HAP-1 (cell line): ENCODE measurements at places on chromosomes 11 and 22.

DNA sequence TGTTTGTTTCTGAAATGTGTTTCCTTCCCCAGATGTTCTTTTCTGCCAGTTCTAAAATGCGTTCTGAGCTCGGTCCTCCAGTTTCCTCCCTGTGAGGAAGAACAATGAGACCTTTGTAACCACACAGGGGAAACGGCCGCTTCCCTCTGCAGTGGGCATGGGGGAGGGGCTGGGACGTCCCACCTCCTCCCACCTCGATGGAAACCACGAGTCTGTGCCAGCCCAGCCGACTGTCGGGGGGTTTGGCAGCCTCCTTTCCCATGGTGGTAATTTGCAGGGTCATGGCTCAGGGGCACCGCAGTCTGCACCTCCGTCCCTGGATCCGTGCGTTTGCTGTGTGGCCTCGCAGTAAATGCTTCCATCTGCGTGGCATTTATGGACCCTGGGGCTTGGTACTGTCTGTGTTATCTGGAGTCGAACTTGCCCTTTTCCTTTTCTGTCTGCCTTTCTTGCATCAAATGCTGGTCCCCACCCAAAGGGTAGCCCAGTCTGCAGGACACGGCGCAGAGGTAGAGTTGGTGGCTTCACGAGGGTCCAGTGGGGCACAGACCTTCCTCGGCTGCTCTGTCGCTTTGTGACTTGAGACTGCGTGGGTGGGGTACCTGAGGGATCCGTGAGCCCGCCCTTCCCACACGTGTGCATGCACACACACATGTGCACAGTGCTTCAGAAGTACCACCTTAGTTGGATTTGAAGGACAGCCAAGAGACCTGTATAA lies 16.1 kb downstream of the LRP5 start:
- peak; percentile 45 for DNase-seq

DNA sequence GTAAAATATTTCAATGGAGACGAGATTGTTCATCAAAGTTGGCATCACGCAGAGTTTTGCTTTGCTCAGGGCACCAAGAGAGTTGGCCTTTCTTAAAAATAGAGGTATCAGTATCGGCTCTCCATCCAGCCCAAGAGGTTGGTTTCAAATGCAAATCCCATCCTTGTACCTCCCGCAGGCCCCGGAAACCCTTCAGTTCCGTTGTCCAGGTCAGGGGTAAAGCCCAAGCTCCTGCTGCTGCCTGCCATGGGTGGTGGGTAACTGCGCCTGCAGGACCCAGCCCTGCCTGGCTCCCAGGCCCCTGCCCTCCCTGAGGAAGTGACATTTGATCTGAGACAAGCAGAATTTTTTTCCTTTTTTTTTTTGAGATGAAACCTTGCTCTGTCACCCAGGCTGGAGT lies 49.3 kb upstream of the RTL6 start:
- no peak for DNase-seq

- no peak for DNase-seq
Measured at GRCh38 chr11:93654226-93654625, 7.3 kb upstream of the CEP295 start.

DNA sequence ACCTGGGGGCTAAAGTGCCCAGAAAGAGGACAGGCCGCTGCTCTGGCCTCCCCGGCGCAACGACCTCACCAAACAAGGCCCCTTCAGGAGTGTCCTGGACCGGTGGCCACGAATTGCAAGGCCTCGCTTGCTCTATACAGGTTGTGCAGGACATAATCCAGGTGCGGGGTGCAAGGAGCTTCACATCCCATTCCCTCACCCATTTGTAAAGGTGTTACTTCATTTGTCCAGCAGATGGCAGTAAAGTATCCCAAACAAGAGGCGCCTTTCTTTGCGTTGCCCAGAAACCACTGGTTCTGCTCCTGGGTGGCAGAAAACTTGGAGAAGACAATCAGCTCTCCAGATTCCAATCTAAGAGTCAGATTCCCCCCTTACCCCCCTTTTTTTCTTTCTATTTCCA lies 35.9 kb upstream of the PRDM11 start:
- peak; percentile 61 for DNase-seq

GRCh38 chr11:118169300-118170140 lies 6.9 kb downstream of the SCN2B start:
- no peak for DNase-seq

DNA sequence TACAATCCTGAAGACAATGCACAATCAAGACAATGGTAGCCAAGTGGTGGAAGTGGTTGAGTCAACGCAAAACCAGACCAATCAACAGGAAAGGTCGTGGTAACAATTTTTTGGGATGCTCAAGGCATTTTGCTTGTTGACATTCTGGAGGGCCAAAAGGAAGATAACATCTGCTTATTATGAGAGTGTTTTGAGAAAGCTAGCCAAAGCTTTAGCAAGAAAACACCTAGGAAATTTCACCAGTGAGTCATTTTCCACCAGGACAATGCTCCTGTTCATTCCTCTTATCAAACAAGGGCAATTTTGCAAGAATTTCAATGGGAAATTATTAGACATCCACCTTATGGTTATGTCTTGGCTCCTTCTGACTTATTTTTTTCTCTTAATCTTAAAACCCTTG lies 1932.2 kb upstream of the RAG2 start:
- no peak for DNase-seq

DNA sequence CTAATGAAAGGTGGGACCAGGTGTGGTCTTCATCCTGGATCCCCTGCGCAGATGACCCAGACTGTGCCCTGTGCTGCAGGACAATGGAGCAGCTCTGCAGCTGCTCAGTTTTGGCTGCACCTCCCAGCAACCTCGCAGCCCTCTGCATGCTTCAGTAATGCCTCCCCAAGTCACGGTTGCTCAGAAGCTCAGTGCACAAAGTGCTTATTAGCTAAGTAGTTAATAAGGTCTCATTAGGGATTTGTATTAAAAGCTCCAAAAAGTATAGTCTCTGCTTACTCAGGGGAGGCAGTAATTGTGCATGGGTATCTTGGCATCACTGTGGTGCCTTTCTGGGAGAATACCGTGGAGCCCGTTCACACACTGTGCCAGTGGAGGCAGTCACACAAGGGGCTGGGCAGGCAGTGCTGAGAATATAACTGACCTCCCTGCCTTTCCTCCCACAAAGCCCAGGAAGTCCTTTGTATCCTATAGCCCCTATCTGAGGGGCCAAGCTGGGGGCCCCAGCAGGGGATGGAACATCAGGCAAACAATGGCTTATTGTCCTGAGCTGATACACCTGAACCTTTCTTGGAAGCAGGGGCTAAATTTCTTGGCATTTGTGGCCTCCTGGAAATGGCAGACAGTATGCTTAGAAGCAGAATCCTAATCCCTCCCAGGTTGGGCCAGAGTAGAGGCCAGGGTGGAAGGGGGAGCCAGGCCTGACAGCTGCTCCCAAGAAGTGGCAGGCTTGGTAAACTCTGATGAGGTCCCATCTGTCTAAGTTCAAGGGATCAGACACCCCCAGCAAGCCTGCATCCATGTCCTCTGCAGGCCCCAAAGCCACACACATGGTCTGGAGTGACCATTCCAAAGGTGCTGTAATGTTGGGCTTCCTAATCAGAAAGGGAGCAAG lies 125.5 kb upstream of the PARVA start:
- DNase-seq = no peak

GRCh38 chr11:11501546-11502262 lies 120.1 kb downstream of the GALNT18 start:
- no peak for DNase-seq

- no peak for DNase-seq
Measured at GRCh38 chr11:68009391-68010089, 587 bp upstream of the ALDH3B1 start.

GRCh38 chr11:35852056-35852455 lies 91.8 kb upstream of the LDLRAD3 start:
- no peak for DNase-seq

GRCh38 chr11:59261150-59261549 lies 48.4 kb upstream of the MPEG1 start:
- no peak for DNase-seq

- no peak for DNase-seq
Measured at GRCh38 chr11:27233654-27234042, 129.4 kb downstream of the CCDC34 start.

DNA sequence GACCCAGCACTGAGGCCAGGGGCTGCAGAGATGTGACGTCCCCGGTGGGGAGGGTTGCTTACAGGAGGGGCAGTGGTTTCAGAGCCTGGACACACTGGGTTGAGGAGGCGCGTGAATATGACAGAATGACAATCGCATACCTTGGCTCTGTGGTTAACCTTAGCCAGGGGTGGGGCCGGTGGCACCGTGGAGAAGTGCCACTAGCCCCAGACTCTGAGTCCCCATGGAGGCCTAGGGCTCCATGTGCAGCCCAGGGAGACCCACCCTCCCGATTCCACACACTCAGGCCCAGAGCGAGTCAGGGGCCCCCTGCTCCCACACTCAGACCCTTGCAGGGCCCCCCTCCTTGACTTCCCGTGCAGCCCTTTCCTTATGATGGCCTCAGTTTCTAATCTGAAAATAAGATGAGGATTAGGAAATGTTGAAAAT lies 3.6 kb upstream of the ACR start:
- no peak for DNase-seq

DNA sequence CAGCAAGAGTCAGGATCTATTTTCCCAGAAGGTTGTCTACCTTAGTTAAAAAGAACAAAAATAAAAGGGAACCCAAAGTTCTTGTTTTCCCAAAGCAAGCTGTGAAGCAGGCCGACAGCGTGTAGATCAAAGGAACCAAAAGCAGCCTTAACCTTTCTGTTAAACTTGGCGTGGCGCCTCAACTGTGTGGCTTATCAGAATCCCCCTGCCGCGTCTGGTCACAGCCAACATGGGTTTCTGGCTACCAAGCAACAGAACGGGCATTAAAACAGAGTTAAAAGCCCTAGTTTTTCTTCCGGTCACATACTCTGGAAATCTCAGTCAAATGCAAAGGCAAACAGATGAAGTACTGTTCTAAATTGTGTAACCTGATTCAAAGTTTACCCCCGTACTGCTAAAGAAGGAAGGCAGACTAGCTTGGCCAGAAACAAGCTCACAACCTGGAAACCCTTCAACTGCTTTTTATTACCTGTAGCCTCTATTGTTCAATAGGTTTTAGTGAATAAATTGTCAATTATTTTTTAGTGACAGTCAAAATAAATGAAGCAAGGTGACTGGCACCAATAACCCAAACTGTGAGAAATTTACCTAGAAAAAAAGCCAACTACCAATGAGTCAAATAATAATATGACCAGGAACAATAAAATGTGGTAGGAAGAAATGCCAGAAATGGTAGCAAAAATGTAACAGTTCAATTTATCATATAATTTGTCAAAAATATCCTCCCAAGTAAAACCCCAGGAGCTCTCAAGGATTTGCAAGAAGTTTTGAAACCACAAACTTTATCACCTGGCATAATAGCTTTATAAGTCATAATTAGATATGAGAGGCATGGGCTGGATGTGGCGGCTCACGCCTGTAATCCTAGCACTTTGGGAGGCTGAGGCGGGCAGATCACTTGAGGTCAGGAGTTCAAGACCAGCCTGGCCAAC lies 21.4 kb downstream of the CHKA start:
- no peak for DNase-seq

DNA sequence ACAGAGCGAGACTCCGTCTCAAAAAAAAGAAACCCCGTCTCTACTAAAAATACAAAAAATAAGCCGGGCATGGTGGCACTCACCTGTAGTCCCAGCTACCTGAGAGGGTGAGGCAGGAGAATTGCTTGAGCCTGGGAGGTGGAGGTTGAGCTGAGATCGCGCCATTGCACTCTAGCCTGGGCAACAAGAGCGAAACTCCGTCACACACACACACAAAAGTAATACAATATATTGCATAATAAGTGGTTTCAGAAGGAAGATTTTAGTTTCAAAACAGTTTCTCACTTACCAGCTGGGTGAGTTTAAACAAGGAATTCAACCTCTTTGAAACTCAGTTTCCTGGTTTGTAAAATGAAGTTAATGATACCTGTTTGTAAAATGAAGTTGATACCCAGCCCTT lies 32.7 kb upstream of the HTR3A start:
- DNase-seq = no peak

DNA sequence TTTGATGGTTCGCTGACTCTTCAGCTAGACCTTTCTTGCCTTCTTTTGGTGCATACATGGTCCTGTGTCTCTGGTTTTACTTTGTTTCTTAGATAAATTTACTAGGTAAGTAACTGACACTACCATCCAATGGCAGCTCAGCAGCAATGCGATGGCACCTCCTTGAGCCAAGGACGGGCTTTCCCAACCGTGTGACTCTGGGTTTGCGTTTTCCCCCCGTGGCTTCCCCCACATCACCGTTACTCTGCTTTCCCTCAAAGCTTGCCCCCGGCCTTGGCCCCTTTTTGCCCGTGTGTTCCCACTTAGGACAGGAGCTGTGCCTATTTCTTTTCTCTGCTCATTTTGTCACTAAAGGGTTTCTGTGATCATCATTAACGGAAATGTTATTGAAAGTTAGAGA lies 41.5 kb downstream of the TBC1D22A start:
- no peak for DNase-seq

DNA sequence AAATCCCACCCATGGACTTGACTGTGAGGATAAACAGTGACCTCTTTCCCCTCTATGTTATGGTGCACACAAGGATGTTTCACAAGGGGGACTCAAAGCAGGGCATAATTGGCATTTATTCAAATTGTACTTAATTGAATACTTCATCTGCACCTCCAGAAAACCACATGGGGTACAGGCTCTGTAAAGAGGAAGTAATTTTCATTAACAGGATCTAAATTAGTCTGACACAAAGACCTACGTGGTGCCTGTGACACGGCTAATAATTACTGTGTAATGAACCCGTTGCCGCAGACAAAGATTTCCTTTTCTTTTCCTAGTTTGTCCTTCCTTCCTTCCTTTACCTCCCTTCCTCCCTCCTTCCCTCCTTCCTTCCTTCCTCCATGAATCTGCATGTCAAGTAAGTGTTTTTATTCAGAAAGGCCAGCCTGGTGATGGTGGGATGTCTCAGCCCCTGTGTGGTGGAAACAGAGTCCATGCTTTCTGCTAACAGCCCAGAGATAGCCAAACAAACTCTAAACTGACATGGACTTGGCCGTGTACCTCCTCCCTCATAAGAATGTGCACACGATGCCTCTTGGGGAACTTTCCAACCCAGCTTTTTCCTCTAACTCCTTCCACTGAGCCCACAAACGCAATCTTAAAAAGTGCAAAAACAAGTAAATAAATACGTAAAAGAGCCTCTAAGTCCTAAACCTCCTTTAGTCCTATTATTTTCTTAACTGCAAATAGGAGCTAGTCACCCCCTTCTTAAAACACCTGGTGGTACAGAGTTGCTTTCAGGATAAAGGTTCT lies 118.8 kb downstream of the INSC start:
- DNase-seq = no peak

- DNase-seq = no peak
Measured at GRCh38 chr11:44842220-44842619, 108.5 kb downstream of the TP53I11 start.

- DNase-seq = no peak
Measured at GRCh38 chr11:65788821-65789220, 2.0 kb downstream of the OVOL1 start.

GRCh38 chr11:30488304-30488998 lies 97.7 kb downstream of the MPPED2 start:
- DNase-seq = peak; percentile 55

- peak; percentile 40 for DNase-seq
Measured at GRCh38 chr22:27804470-27805297, 3.1 kb upstream of the MN1 start.

- DNase-seq = no peak
Measured at GRCh38 chr22:10741210-10741609, 4786.8 kb upstream of the OR11H1 start.

GRCh38 chr11:125275905-125276618 lies 111.5 kb downstream of the PKNOX2 start:
- DNase-seq = no peak

GRCh38 chr11:17230867-17231851 lies 23.4 kb upstream of the PIK3C2A start:
- DNase-seq = no peak
